ENCODE measurements at places on chromosomes 5 and 9.

DNA sequence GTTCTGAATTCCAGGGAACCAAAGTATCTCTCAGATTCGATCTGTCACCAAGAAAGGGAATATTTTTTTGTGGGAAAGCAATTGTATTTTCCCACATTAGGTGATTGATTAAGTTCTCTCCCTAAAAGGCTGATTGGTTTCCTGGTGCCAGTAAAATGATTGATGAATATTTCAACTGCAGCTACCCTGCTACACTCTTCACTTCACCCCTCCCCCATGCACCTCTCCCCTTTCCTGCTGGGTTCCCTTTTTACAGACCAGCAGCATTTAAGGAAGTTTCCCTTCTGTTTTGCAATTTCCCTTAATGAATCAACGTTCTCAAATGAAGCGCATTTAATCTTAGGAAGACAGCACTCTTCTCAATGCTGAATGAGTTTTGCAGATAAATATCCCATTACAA, 13.1 kb downstream of the NR6A1 start:
- DNase-seq: no peak

DNA sequence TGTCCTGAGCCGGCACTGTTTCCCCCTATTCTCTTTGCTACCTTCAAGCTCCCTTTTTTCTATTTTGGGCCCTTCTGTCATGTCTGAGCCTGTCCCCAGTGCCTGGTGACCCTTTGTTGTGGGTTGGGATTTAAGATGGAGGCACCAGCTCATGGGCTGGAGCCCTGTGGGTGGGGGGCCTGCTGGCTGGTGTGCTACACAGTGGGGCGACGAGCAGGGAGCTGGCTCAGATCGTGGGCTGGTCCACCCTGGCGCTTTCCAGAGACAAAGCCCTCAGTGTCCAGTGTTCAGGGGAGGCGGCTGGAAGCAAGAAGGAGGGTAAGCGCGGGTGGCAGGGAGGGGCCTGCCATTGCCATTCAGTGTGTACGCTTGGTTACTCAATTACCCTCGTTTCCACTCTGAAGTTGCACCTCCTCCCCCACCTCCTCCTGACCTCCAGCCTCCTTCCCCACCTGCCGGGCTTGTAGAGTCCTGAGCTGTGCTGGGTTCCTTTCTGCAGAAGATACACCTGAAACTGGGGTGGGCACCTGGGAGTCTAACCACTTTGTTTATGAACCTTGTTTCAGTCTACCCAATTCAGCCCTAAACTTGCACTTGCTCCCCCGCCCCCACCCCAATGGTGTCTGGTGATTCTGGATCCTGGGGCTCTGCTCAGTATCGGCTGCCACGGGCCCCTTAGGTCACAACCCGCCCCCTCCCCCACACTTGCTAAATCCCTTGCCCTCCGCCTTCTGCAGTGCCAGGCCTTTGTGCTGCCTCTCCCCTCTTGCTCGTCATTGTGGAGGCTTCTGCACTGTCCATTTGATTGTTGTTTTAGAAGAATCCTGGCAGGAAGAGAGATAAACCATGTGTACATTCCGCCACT, 49.9 kb downstream of the MVB12B start:
- DNase-seq: peak; percentile 36

- DNase-seq: no peak
Observed at GRCh38 chr5:1412163-1412562, 33.1 kb downstream of the SLC6A3 start.

DNA sequence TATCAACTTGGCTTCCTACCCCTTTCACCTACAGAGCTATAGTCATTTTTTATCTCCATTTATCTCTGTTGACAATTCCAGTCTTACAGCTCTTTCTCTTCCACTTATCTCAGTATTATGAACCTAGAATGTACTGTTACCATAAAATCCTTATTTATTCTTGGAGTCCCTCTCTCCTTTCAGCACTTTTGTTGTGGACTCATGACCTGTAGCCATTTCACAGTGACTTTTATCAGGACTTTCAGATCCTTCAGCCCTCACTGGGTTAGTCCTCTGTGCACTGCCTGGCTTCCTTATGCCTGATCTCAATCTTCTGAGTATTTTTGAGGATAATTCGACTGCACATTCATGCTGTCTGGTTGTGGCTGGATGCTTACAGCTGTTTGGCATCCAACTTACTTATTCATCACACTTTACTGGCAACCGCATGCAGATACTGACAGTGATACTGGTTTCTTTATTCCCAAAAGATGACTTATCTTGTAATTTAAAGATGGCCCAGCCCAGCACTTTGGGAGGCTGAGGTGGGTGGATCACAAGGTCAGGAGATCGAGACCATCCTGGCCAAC, 293.3 kb downstream of the MAN2A1 start:
- no peak for DNase-seq

DNA sequence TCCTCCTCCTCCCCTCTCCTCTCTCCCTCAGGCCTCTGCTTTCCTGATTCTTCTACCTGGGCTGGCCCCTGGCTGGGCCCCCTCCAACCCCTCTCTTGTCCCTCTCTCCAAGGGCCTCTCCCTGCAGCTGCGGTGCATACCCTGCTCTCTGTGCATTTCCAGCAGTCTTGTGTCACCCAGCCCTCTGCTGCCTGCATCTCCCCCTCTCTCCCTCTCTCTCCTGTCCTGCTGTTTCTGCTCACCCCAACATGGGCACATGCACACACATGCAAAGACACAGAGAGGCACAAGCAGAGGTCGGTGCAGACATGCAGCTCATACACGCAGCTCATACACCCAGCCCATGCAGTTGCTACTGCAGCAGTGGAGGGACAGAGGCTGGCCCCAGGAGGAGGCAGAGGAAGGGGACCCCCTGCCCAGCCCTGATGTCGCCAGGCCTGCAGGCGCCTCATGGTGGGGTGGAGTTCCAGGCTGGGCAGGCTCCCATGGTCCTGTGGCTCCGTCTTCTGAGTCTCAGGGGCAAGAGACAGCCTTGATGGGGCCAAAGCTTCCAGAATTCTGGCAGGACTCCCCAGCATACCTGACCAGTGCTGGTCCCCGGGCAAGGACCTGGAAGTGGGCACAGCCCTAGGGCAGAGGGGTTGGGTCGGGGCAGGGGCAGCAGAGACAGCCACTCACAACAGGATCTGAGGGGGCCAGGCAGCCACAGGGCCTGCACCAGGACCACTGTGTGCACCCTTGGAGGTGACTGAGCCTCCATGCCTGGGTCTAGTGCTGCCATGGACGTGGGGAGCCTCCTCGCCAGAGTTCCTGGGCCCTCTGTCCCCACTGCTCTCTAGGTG, 216.9 kb downstream of the C9orf50 start:
- DNase-seq: no peak

DNA sequence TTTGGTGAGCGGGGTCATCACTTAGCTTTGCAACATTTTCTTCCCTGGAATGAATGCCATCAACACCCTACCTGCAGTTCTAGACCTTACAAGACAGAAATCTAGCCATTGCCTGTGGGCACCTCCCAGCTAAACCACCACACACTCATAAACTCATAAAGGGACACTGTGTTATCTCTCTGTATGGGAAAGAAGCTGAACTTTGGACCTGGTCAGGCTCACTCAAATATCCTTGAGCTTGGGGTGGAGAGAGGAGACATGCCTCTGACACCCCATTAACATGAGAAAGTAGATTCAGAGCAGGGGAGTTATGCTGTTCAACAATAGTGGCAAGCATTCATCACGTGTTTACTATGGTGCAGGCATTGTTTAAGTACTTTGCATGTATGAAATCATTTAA, 205.6 kb downstream of the ZNF462 start:
- DNase-seq: no peak

- peak; percentile 81 for DNase-seq
Observed at GRCh38 chr5:16936150-16936988, at the start of gene MYO10. Gene MYO10 (minus strand): TSS chr5:16936288. CDS start chr5:16935808, 480 bp downstream.

DNA sequence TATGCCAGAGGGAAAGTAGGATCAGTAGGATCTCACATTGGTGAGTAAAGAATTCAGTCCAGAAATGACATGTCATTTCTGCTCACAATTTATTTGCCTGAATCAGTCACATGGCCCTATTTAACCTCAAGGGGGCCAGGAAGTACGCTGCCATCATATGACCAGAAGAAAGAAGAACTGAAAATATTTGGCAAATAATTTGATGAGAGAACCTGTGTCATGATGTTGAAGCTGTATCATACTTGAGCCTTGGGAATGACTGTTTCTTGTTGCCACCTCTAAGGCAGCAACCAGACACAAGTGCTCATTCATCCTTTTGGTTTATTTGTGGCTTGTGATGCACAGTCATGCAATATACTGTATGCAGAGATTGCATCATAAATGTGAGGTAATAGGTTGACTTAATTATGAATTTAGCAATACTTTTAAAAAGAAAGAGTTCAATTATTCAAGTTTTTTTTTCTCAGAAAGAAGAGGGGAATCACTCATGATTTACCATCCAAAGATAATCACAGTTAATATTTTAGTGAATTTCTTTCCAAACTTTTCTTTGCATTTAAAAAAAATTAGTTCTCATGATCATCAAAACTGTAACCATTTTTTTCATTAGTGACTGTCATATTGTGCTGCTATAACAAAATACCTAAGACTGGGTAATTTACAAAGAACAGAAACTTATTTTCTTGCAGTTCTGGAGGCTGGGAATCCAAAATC, 8.2 kb upstream of the ZFYVE16 start:
- DNase-seq: no peak

DNA sequence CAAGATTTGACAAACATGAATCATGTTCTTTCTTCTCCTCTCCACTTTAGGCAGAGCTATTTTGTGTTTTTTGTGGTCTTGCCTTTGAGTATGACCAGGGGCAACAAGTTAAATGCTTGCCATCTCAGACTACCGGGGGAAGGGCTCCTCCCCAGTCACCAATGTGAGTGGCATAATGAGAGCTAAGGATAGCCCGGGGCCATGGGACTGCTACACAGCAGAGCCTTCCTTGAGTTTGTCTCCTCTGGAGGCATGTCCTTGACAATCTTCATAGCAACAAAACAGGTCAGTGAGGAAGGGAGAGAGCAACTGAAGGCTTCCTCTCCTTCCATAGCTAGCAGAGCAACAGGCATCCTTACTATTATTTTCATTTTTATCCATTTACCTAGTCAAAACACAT, 299.3 kb downstream of the ENC1 start:
- no peak for DNase-seq

GRCh38 chr5:100900796-100901781, 2.0 kb downstream of the ST8SIA4 start:
- DNase-seq: peak; percentile 40
